ENCODE measurements at places on chromosomes 5 and 9.

- DNase-seq, result no peak
Observed at GRCh38 chr5:123882965-123883345, 371.0 kb downstream of the CSNK1G3 start.

- no peak for DNase-seq
Observed at GRCh38 chr9:26665666-26666065, 226.9 kb downstream of the CAAP1 start.

DNA sequence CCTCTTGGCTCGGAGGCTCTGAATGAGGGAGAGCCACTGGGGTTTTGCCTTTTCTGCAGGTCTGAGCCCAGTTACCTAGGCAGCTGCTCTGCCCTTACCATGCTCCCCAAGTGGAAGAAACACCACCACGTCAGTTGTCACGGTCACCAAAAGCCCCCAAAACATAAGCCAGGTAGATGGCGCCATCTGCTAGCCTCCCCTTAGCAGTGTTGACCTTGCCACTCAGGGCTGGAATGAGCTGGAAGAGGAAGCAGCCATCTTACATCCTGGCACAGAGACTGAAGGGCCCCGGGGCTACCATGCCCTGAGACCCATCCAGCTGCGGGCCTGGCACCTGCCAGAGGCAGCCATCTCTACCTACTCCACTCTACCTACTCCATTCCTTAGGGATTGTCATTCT is 7.4 kb downstream of the ZER1 start:
- peak; percentile 54 for DNase-seq

DNA sequence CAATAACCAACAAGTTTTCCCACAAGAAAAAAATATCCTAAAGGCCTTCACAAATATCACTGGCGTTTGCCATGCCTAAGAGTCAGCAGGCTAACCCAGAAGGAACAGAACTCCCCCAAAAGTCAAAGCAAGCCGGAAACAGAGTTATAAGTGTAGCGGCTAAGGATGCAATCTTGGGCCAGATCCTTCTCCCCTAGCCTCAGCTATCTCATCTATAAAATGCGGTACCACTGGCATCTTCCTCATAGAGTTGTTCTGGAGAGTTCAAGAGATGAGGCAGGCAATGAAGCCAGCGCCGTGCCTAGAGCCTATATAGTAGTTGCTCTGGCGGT is 632 bp downstream of the DPM2 start:
- no peak for DNase-seq

DNA sequence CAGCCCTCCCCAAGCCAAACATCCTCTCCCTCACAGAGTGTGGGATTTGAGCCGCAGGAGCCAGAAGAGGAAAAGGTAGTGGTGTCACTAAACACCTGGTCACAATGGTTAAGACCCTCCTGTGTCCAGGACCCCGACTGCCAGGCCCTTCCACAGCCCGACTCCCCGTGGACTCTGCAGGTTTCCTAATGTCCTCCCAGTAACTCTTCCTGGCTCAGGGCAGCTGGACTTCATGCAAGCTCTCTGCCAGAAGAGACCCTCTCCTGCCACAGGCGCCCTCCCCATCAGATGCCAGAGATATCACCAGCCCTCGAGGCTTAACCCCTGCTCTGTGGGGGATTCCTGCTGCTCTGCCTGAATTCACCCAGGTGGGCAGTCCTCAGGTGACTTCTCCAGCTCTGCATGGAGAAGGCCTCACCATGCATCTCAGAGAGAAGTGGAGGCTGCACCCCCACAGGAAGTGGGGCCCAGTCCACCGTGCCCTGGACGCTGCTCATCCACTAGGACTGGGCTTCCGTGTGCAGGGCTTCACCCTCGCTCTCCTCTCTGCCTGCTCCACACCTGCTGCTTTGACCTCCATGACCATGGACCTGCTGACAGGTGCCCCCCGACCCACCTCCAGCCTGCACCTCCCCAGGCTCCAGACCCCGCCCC is 111.2 kb downstream of the ADAMTS2 start:
- peak; percentile 24 for DNase-seq

DNA sequence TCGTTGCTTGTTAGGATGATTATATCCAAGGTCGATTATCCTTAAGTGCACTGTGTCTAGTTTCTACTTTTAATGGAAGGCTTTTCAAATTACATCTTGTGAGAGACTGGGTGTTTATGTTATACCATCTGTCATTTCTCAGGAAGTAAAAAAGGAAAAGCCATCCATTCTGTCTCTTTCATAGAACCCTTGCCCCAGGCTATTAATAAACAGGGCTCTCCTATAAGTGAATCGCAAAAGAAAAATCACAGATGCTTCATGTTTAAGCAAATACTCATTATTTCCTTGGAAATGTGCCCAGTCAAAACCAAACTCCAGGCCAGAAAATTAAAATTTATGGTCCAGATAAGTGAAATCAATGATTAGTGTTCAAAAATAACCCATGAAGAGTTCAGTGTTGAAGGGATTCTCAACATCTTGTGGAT is 58.1 kb downstream of the STARD4 start:
- DNase-seq, result no peak

DNA sequence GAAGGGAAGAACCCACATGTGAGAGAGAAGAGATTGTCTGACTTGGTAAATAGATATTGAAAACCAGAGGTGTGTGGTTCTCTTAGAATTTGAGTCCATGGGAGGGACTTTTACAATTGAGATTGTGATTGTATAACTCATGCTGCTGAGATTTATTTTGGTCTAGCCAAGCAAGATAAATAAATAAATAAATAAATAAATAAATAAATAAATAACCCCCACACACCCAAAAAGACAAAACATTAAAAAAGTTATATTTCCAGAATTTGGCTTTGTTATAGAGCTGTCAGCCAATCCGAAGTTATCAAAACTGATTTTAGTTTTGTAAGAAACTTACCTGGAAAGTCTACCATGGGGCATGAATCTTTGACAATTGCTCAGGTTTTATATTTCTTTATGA is 416.6 kb downstream of the ZSWIM6 start:
- DNase-seq, result no peak

- peak; percentile 16 for DNase-seq
Observed at GRCh38 chr9:97564291-97565175, 63.1 kb downstream of the TMOD1 start.

GRCh38 chr9:110104261-110104809 is 103.6 kb downstream of the C9orf152 start:
- DNase-seq, result no peak

DNA sequence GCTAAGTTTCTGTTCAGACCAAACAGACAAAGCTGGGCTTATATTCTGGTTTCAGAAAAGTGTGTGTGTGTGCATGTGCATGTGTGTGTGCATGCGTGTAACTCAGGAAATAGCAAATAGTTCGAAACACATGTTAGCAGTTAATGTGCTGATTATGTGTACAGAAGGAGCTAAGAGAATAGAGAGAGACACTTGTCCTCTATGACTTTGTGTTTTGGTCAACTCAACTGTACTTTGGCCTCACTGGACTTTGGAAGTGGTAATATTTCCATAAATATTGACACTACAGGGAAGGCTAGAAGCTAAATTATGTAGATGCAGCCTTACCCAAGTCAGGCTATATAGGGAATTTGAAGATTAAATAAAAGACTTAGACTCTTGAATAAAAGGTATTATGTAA is 155.5 kb downstream of the RAB3C start:
- no peak for DNase-seq

DNA sequence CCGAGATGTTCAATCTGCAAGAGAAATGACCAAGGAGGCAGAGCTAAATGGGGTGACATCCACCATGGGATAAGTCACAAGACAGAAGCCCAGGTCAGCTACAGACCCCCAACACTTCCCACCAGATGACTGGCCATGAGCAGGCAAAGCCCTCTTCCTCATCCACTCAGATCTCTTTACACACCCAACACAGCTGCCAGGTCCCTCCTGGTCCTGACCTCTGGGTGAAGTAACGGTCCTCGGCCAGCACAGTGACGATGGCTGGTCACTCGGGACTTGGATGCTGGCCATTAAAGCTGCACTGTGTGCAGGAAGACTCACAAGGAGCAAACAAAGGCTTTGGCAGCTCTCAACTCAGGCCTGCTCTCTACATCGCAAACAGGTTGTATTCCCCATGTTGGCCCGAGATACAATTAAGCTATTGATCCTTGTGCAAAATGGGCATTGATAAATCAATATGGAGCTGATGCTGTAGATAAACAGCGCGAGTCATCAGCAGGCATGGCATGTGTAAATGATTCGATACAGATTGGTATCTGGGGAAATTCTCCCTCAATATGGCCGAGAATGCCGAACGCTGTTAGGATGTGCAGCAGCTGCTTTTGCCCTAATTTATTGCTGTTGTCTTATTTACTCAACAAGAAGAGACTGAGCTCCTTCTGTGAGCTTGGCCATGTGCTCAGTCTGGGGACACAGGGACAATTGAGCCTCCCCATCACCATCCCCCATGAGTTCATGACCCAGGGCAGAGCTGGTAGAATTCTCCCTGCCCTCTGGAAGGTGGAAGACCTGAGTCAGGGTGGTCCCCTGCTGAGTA is 98.7 kb downstream of the C5orf15 start:
- DNase-seq, result no peak

- no peak for DNase-seq
Observed at GRCh38 chr5:8418049-8418426, 549.1 kb downstream of the MTRR start.

- no peak for DNase-seq
Observed at GRCh38 chr9:82036086-82036485, 47.5 kb downstream of the SPATA31D1 start.

GRCh38 chr5:139138809-139139208 is 59.4 kb downstream of the SIL1 start:
- peak; percentile 40 for DNase-seq

Measured in H9 (cell line).